ENCODE measurements at places on chromosomes 7 and 10.

DNA sequence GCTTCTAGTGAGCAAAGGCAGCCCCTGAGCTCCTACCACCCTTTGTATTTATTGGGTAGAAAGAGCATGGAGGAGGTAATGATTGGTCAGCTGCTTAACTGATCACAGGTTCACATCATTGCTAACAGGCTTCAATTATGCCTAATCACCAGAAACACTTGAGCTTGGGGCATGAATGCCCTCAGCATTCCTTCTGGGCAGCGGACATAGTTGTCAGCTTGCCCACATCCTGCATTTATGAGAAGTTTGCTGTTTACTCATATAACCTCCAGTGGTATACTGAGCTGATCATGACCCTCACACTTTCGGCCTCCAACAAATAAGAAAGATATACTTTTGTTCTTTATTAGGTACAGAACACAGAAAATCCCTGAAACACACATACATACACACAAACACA, 140.3 kb upstream of the ODAD2 start:
- DNase-seq, result no peak

- no peak for DNase-seq
Observed at GRCh38 chr7:43038254-43038653, 74.2 kb upstream of the HECW1 start.

- no peak for DNase-seq
Observed at GRCh38 chr7:16055263-16055976, 365.9 kb downstream of the CRPPA start.

- no peak for DNase-seq
Observed at GRCh38 chr7:131568970-131569369, 12.5 kb upstream of the PODXL start.

GRCh38 chr7:39656415-39656814, 33.0 kb downstream of the RALA start:
- DNase-seq, result no peak
